ENCODE measurements at places on chromosomes 12 and 14.

DNA sequence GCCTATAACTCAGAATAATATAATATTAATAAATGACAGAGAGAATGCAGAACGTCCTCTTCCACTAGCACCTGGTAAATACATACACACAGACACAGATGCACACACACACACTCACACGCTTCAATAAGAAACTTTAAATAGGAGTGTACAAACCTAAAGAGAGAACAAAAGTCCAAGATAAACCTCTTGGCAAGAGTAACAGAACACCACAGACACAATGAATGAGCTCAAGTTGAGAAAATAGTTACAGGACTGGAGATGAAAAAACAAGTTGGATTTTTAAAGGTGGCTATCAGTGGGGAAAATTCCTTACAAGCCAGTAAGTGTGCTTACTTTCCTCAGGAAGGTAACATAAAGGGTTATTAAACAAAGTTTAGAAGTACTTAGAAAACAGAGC, 35.2 kb downstream of the CRY1 start:
- no peak for DNase-seq

- DNase-seq = no peak
Observed at GRCh38 chr14:95039259-95039992, 117.9 kb downstream of the DICER1 start.

- no peak for DNase-seq
Observed at GRCh38 chr14:82029038-82029437, 495.4 kb upstream of the SEL1L start.

DNA sequence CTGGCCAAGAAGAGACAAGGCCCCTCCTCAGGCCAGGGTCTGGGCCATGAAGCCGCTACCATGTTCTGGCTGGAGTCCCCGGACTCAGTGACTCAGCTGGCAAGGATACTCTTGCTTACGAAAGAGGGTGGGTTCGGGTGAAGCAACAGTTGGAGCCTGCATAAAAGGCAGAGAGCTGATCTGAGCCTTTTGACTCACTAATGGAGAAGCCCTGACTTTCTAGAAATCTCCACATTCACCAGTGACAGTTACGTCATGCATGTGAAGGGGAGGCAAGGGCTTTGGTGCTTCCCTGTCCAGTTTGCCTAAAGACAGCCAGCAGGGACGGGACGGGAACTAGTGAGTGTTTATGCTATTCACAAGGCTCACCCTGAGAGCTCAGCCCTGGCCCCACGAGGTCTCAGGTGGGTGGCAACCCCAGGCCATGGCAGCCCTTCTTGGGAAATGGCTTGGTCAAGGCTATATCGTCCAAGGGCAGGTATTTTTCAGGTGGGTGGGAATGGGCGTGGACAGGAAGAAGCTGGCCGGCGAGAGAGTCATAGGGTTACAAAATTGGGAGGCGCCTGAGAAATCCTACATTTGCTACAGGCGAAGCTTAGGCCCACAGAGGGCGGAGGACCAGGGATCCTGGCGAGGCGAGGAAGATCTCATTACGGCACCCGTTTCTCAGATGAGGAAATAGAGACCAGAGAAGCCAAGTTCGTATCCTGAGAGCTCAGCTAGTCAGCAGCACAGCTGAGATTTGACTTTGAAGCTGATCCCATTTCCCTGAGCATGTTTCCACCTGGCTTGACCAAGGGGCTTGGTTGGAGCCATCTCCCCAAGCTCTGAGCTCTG, 314.6 kb downstream of the BCL11B start:
- DNase-seq = no peak

GRCh38 chr12:110667671-110668070, 21.2 kb downstream of the HVCN1 start:
- no peak for DNase-seq

- DNase-seq = no peak
Observed at GRCh38 chr12:19496219-19496878, 57.1 kb downstream of the AEBP2 start.

- DNase-seq = no peak
Observed at GRCh38 chr12:79534029-79534867, 156.5 kb downstream of the PAWR start.

GRCh38 chr12:107528731-107529365, 156.8 kb upstream of the PWP1 start:
- DNase-seq = no peak

GRCh38 chr14:103476065-103476464, 46.6 kb downstream of the CKB start:
- no peak for DNase-seq

DNA sequence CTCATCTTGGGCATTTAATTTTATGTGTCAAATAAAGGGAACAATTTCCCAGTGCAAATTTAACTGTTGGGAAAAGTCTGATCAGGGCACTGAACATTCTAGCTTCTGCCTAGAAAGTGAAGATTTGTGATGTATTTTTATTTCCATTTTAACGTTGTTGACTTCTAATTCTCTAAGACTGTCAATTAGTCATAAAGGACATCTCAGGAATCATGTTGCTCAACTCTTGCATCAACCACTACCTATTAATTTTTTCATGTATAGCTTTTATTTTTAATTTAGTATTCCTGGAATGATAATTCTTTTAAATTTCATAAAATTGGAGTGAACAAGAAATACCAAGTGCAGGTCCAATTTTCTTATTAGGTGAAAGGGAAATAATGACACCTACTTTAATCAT, 87.9 kb upstream of the METAP2 start:
- no peak for DNase-seq

DNA sequence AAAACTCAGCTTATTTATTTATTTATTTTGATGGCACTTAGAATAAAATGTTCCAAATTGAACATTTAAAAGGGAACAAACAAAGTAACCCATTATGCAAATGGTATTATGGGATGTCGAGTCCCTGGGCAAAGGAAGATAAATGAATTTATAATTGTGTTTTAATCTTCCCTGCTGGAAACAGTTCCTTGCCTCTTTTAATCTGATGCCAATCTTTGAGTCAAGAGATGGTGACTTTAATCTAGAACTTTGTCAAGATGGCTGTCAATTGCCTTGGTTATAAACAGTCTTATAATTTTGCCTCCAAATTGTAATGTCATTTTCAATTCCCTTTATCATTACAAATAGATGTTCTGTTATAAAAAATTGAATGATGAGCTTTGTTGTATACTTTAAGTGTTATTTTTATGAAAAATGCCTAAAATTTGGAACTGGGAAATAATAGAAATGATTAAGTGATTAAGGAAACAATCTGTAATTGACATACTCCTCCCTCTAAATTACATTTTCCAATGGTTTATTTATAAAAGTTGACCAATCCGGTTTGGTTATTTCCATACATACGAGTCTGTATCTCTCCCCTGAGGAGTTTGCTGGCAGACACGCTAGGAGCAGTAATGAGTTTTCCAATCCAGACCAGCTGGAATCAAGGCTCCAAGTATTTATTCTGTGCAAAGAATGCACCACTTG, 134.9 kb upstream of the FRMD6 start:
- no peak for DNase-seq

- DNase-seq = no peak
Observed at GRCh38 chr12:115049614-115050013, 365.6 kb upstream of the TBX3 start.

DNA sequence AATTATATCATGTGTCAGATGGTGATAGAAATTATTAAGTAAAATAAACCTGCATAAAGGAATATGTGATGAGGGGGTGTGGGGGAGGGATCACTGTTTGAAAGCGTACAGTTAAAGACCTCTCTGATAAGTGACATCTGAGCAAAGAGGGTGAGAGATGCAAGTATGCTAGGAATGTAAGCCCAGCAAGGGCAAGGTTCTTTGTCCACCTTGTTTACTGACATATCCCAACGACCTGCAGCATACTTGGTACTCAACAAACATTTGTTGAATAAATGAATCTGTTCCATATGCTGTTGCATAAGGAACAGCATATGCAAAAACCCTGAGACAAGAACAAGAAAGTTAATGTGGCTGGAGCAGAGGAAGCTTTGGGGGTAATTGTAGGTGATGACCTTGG, 12.0 kb upstream of the MDM1 start:
- no peak for DNase-seq

DNA sequence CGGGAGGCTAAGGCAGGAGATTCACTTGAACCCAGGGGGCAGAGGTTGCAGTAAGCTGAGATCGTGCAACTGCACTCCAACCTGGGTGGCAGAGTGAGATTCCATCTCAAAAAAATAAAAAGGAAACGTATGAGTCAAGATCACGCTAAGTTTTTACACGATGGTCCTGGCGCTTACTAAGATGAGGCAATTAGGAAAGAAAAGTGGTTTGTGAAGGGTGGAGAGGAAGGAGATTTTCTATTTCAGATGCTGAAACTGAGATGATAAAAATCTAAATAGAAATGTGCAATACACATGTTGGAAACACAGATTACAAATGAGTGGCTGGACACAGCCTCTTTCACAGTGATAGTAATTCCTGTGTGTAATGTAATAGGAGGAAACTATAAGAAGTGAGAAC, 63.2 kb downstream of the KDM5A start:
- DNase-seq = no peak

DNA sequence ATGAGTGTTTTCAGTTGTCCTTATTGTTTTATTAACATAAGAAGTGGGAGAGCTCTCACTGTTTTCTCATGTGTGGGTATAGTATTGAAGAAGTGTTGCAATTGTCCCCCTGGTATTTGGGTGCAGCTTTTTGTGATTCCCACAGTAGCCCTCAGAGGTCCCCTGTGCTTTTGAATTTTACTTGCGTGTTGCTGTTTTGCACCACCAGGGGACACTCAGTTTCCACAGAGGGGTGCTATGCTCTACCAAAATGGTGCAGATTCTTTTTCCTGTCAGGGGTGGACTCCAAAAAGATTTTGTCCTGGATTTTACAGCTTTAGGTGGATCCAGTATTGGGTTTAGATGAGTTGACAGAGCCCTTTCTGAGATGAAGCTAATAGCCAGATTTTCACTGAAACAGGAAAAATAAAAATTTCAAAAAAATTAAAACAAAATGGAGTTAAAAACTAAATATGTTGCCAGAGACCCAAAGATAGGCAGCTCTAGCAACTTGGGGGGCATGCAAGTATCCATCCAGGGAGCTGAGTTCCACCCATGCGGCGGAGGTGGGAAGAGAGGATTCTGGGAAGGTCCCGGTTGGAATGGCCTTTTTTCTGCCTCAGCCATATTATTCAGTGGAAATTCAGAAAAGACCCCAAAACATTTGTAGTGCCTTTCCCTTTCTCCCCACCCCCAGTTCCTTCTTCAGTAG, 50.2 kb downstream of the TTLL5 start:
- peak; percentile 13 for DNase-seq

- no peak for DNase-seq
Observed at GRCh38 chr14:100441271-100441947, 118.3 kb downstream of the SLC25A47 start.

DNA sequence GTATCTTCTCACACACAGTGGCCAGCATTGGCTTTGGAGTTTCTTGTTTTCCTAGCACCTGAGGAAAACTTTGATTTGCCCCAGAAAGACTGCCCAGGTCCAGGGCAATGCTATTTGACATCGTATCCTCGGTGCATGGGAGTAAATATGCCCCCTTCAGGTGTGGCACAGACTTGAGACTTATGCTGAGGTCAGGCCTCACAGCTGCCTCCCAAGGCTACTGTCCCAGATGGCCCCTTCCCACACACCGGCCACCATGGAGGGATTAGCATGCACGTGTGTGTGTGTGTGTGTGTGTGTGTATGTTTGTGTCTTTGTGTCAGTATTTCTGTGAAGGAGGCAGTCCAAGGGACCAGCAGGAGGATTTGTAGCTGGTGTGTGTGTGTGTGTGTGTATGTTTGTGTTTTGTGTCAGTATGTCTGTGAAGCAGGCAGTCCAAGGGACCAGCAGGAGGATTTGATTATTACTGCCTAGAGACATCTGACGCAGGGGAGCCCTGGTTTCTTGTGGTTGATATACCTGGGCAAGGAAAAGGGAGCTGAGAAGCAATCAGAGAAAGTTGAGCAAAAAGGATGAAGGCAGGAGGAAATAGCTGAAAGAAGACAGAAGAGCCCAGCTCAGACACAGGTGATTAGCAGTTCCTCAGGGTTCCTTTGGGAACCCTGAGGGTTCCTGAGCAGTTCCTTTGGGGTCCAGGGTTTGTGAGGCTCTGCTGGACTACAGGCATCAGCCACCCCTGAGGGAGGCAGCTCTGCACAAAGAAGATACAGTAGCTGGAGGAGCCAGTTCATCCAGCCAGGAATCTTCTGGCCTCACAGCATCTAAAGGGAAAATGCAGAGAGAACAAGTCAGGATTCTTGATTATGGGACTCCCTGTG, 42.2 kb downstream of the COX16 start:
- no peak for DNase-seq

DNA sequence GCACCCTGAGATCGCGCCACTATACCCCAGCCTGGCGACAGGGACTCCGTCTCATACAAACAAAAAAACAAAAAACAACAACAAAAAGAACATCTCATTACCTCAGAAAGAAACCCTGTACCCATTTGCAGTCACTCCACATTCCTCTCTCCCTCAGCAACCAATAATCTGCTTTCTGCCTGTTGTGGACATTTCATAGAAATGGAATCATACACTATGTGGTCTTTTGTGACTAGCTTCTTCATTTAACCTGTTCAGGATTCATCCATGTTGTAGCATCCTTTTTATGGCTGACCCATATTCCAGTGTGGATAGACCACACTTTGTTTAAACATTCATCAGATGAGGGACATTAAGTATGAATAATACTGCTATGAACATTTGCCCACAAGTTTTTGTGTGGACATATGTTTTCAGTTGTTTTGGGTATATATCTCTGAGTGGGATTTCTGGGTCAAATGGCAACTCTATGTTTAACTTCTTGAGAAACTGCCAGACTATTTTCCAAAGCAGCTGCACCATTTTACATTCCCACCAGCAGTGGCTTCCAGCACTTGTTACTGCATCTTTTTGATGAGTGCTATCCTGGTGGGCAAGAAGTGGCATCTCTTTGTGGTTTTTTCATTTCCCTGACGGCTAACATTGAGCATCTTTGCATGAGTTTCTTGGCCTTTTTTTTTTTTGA, 5.9 kb upstream of the RCOR1 start:
- no peak for DNase-seq

DNA sequence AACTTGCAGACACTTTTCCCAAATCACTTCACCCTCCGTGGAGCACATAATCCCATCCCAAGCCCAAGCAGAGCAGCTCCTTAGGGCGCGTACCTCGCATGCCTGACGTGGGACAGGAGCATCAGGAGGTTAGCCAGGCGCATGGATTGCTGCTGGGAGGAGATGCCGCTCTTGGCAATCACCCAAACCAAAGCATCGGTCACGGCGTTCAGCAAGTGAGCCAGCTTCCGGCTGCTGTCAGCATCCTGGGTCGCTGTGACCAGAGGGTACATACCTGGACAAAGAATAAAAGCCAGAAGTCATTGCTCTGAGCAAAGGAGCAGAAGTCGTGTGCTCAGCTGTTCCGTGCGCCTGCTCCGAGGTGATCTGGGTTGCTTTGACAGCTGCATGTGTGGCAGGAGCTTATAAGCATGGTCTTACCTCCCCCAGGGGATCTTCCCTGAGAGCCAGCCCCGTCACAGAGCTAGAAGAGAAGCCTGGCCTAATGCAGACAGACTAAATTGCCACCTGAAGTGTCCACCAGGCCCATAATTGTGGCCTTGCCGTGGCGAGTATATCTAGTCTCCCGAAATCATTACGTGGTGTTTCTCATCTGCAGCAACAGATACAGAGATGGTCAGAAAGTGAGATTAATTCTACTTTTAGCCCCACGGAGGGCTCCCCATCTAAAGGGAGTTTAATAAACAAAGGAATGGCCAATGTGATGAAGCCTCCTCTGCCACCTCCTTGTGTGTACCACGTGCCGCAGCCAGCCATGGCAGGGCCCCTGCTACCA, 59.1 kb downstream of the ESR2 start:
- no peak for DNase-seq

All from amniotic stem cell (primary cell).